ENCODE measurements at places on chromosomes 5 and 9. TPM values are rescaled to one million over a fixed set of nuclear protein-coding genes. Genes with fewer than 3 reads are reported as not detected.
A peak's percentile ranks its signal among the peaks of the same experiment; 100 is the strongest.

DNA sequence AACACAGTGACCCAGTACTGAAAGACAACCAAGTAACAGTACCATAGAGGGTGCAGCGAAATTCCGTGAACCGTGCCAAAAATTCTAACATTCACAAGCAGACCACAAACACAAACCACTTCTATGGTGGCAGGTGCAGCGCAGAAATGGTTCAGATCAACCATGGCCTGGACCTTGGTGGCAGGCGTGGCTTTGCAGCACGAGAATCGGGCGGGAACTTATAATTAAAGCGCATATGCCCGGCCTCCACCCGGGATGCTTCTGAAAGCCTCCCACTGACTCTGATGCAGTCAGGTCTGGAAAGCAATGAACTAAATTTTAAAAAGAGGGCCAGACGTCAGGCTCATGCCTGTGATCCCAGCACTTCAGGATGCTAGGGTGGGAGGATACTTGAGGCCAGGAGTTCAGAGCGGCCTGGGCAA, 68.0 kb upstream of the TBC1D9B start:
- no peak for DNase-seq

GRCh38 chr5:92992073-92992472, 588.9 kb downstream of the NR2F1-AS1 start:
- no peak for DNase-seq

Gene ZFP37
- 27.8 TPM for total RNA-seq

Gene IFNB1
- total RNA-seq: not detected

Gene ERGIC1
- total RNA-seq: 41.5 TPM

GRCh38 chr5:149930043-149930748, 14.4 kb downstream of the PDE6A start:
- DNase-seq: no peak

Gene LMX1B
- total RNA-seq: not detected

DNA sequence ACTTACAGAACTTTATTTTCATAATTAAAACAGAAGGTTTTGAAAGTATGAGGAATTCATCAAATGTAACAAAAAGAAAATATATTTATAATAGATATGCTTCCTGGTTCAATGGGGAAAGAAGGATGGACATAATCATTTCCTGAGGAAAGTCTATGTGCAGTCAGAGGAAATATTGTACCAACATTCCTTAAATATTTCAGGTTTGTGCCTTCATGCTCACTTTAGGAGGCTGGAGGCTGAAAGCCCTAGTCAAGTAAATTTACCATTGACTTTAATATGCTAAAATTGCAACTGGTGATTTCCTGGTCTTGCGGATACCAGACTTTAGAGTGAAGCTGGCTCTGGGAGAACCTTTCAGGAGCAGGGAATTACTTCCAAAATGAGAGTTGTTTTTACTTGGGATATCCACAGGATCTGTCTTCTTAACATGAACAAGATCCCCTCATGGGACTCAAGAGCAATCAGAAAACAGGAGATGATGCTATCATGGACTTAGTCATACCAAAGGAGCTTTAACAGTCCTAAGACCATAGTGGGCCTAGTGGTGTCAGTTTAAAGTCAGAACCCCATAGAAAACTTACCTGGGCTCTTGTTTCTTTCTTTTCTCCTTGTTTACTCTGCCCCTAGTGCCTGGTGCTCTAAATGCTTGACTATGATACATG, 762.8 kb upstream of the GRAMD2B start:
- DNase-seq: no peak

DNA sequence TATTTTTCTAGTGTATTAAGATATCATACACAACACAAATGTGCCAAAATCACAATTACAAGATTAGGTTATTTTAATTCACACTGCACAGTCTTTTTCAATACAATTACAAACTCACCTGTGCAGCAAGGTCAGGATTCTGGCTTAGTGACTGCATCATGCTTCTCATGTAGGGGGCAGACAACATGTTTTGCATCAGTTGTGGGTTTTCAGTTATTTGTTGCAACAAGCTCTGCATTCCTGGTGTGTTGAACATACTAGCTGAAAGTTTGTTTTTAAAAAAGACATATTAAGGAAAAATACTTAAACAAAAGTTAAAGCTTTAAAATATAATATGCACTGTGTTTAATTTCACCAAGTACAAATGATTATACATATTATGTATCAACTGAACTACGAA, 38.7 kb downstream of the UBQLN1 start:
- no peak for DNase-seq

Gene LPAR1
- 26.4 TPM for total RNA-seq

GRCh38 chr5:17694914-17695313, 60.7 kb downstream of the TAF11L14 start:
- no peak for DNase-seq

GRCh38 chr9:20009606-20010005, 220.8 kb upstream of the SLC24A2 start:
- no peak for DNase-seq

DNA sequence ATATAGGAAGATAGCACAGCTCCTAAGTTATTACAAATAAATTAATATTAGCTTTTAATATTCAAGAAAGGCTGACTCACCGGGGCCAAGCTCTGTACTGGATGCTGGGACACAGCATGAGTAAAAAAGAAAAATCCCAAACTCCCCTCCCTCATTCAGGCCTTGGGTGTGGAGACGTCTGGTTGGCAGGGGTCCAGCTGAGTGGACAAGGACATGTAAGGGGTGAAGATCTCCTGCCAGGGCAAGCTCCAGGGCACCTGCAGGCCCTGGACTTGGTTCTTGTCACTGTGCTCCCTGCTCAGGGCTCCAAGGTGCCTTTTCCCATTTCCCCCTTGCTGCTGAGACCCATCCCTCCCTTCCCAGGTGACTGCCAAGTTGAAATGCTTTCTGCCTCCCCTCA, 388.5 kb downstream of the ENC1 start:
- DNase-seq: no peak

GRCh38 chr5:64110222-64110621, 55.4 kb upstream of the RNF180 start:
- no peak for DNase-seq

DNA sequence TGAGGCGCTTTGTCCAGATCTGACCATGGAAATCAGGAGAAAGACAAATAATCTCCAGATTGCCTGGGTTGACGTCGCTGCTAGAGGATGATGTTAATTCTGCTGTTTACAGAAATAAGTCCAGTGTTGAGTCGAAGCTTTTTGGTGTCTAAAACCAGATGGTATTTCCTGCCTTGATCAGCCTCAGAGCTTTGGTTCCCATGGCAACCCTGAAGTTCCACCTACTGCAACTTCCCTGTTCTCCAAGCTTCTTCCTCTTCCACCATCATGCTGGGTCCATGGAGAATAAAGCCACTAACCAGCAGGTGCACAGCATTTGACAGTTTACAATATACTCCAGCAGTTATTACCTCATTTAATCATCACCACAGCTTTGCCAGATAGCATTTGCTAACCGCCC, 18.0 kb upstream of the GABBR2 start:
- DNase-seq: peak; percentile 17

DNA sequence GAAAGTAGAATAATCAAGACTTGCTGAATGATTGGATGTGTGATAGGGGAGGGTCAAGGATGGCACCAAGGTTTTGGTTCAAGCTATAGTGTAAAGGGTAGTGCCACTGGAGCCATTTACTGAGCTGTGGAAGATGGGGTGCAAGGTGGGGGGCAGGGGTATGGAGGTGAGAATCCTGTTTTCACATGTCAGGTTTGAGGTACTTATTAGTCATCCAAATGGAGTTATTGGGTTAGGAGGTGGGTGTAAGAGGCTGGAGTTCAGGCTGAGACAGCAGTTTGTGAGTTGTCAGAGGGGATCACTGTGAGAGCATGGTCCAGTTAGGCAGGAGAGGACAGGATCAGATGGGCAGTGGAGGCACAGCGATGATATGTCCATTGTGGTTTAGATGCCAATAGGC, 8.9 kb downstream of the PCBD2 start:
- DNase-seq: no peak

Gene TNFSF15
- 0.16 TPM for total RNA-seq

DNA sequence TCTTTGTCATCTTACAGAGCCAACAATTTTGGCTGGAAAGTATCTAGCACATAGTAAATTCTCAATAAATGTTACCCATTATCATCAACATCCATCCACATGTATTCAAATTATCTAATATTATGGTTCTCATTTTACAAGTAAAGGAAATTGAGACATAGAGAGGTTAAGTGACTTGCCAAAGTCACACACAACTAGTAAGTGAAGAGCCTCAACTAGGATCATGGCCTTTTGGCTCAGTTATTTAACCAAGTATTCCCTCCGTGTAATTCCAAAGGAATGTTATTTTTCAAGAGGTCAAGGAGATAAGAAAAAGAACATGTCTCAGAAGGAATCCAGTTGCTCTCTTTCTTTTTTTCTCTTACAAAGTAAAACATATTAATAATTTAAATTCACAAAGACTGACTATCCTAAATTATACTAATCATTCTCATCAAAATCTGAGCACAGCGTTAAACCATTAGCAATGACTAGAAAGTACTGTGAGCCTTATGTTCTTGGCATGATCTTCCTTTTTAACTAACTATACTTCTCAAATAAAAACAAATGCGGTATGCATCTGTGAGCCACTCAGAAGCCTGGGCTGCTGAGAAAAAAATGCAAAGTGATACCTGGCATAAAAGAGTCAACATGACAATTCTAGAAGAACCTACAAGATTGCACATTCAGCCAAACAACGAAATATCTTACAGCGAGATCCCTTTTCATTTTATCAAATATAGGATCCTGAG, 350.9 kb downstream of the GLIS3 start:
- no peak for DNase-seq

- DNase-seq: no peak
These were observed 131.4 kb downstream of the ARL15 start for GRCh38 chr5:54178991-54179390.

DNA sequence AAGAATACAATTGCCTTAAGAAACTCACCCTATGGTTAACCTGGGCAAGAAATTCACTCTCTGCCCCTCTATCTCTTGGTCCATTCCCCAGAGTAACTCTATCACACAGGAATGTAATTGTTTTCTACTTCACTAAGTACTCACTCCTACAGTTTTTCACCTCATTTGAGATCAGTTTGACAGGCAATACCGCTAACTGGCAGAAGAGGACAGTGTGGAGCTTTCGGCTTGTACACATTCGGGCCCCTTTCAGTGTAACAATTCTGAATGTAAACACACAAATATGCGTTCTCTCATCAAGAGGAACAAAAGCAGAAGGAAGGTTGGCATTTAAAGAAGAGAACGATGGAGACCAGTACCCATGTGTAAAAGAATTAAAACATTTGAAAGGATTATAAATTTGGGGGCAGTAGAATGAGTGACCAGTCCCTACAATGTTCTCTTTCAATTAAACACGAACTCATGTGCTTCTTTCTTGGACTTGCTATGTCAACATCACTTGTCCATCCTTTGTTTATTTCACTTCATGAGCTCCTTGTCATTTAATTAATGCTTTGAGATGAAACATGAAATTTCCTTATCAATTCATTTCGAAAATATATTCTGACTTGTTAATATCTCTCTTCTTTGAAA, 188.5 kb upstream of the GRAMD2B start:
- no peak for DNase-seq

- no peak for DNase-seq
These were observed 32.6 kb upstream of the PRRC2B start for GRCh38 chr9:131361202-131361833.
